Activated CD8-positive, alpha-beta memory T cell treated with anti-CD3 and anti-CD28 coated beads for 1 hour (primary cell): ENCODE measurements at places on chromosomes 1 and 21.

DNA sequence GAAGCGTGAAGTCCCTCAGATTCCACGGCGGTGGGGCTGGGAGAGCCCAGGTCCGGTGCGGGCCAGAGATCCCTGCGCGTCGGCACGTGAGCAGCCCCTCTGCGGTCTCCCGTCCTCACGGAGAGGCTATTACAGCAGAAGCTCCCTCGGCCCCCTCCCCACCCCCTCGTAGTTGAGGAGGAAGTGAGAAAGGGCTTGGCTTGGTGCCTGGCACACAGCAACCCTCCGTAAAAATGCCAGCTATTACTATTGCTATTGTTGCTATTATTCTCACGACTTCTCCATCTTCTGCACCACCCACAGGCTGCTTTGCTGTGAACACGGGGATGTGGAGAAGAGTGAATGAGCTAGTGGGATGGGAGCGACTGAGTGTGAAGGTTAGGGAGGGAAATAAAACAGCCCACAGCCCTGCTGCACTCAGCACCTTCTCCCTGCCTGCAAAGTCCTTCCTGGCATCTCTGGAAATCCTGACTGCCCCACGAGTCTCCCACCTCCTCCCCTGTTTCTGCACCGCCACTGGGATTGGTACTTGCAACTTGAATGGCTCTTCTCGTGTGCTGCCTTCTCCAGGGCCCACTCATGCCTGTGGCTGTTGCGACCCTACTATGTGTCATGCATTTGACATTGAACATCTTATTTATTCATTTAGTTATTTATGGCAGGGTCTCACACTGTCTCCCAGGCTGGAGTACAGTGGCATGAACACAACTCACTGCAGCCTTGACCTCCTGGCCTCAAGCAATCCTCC lies 26.6 kb downstream of the ZBTB18 start:
- DNase-seq: no peak

DNA sequence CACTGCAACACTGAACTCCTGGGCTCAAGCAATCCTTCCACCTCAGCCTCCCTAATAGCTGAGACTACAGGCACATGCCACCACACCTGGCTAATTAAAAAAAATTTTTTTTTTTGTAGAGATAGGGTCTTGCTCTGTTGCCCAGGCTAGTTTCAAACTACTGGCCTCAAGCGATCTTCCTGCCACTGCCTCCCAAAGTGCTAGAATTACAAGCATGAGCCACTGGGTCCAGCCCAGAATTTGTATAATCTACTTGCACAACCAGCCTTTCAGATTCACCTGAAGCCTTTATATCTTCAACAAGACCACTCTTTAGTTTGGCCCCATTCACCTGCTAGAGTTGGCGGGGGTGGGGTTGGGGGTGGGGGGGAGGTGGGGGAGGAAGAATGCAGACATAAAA lies 181.7 kb upstream of the LMO4 start:
- DNase-seq: no peak

- DNase-seq: no peak
Measured at GRCh38 chr21:35561116-35561515, 499.2 kb downstream of the SETD4 start.

DNA sequence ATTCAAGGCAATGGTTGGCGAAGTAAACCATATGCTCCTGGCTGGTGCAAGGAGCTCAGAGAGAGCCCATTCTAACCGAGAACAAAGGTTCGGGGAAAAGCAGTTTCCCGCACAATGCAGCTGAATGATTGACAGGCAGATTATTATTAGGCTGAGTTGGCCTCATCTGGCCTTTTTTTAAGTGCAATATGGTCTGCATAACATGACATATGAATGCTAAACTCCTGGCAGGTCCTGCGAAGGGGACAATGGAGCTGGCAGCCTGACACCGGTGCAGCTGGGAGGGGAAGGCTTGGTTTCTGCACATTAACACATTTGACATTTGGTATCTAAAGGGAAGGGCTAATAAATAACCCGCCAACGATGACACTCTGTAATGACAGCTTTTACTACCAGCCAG lies 92.0 kb downstream of the MIS18A start:
- DNase-seq: no peak

DNA sequence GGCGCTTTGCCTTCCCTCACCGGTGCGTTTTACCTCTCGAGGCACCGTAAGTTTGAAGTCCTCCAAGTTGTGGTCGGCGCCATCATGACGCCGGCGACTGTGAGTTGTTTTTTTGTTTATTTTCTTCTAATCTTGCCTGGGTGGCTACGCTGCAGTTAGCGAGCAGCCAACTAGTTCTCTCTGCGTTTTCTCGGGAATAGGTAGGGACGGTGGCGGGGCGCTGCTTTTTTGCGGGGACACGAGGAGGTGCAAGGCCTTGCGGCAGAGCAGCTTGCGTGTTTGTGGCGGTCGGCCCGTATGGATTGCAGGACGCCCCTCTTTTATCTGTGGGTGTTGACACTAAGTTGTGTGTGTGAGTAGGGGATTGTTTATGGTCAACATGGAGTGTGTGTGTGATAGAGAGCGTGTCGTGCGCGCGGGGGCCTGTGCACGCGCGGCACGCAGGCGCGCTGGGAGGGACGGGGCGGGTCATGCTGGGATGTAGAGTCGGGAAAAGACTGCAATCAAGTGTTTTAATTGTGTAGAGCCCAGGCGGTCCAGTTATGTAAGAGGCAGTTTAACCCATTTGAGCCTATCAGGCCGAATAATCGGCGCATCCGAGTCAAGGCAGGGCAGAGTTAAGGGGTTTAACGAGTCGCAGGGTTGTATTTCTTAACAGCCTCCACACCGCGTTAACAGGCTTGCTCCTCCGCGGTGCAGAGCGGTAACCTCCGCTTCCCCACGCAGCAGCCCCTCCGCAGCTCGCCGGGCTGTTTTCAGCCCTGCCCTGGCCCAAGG lies 1.2 kb upstream of the NEGR1 start:
- DNase-seq: no peak

- DNase-seq: no peak
Measured at GRCh38 chr1:172547071-172547470, 14.1 kb downstream of the SUCO start.

DNA sequence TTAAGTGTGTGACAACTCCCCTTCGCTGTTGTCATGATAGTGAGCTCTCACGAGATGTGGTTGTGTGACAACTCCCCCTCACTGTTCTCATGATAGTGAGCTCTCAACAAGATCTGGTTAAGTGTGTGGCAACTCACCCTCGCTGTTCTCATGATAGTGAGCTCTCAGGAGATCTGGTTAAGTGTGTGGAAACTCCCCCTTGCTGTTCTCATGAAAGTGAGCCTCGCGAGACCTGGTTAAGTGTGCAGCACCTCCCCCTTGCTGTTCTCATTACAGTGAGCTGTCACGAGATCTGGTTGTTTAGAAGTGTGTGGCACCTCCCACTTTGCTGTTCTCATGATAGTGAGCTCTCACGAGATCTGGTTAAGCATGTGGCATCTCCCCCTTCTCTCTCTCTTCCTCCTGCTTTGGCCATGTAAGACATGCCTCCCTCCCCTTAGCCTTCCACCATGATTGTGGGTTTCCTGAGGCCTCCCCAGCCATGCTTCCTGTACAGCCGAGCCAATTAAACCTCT lies 25.1 kb upstream of the LSS start:
- DNase-seq: no peak

GRCh38 chr21:45894906-45895777 lies 86.4 kb upstream of the COL6A1 start:
- no peak for DNase-seq

GRCh38 chr1:154193821-154194220 lies 1.9 kb upstream of the TPM3 start:
- no peak for DNase-seq

DNA sequence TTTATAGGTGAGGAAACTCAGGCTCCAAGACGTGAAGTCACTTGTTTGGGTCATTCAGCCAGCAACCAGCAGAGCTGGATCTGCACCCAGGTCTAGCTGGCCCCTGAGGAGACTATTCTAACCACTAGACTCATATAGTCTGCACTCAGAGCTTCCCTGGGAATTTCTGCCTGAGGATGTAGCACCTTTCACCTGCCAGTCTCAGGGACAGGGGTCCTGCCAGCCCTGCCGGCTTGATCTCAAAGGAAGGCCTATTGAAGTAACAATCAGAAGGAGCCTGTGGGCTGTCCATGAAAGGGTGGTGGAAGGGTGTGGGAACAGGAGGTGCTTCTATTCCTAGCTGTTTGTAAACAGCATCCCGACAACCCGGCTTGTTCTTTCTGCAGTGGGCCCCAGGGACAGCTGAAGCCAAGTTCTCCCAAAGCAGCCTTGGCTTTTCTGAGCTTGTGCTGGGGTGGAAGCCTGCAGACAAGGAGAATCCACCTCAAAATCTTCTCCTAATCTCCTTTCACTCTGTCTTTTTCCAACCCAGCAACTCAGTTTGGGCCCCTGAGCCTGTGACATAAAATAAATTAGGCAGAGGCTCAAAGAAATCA lies 7.8 kb downstream of the LMOD1 start:
- DNase-seq: no peak

DNA sequence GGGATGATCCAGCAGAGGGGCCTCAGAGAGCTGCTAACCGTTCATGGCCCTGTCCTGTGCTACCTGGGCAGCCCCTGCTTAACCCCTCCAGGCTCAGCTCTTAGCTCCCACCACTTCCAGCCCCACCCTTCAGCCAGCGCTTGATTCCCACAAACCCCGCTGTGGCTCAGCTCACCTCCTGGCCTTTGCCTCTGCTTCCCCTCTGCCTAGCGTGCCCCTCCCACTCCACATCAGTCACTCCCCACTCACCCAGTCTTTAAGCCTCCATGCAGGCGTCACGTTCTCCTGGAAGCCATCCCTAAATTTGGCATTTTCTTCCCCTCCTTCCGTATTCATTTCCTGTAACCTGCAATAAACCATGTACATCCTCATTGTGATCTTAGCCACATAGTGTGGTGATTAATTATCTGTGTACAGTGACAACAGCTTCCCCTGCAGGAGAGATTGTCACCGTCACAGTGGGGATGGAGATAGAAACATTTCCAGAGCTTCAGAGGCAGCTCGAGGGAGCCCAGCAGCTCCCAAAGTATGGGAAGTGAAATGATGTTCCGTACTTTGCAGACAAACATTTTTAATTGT lies 65.5 kb downstream of the EPHB2 start:
- no peak for DNase-seq

DNA sequence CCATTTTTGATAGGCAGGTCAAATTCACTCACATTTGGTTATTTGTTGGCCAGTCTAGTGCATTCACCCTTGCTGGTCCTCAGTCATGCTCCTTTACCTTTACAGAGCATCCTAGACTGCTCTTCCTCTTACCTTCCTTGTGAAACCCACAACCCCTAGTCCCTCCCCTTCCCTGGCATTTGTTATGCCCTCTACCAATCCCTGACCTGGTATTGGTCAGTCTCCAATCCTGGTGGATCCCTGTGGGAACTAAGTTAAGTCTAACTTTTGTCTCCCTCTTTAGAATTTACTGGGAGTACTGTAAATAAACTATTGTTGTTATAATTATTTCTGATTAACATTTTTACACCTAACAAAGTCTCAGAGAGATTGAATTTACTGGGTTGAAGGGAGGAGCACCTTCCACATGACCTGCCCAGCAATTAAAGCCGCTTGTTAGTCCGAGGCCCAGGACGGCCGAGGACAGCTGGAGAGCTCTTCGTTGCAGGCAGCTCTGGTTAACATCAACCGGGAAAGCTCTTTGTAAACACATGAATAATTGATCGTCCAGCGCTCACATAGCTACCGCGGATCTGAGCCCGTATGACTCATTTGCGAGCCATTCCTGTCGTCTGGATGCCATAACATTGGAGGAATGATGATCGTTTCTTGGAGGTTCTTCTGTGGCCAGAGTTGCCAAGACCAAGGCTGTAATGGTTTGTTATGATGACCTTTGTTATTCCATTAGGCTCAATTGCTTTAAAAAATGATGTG lies 31.9 kb downstream of the MTARC1 start:
- no peak for DNase-seq

- DNase-seq: no peak
Measured at GRCh38 chr1:11067716-11068599, 8.1 kb upstream of the SRM start.

DNA sequence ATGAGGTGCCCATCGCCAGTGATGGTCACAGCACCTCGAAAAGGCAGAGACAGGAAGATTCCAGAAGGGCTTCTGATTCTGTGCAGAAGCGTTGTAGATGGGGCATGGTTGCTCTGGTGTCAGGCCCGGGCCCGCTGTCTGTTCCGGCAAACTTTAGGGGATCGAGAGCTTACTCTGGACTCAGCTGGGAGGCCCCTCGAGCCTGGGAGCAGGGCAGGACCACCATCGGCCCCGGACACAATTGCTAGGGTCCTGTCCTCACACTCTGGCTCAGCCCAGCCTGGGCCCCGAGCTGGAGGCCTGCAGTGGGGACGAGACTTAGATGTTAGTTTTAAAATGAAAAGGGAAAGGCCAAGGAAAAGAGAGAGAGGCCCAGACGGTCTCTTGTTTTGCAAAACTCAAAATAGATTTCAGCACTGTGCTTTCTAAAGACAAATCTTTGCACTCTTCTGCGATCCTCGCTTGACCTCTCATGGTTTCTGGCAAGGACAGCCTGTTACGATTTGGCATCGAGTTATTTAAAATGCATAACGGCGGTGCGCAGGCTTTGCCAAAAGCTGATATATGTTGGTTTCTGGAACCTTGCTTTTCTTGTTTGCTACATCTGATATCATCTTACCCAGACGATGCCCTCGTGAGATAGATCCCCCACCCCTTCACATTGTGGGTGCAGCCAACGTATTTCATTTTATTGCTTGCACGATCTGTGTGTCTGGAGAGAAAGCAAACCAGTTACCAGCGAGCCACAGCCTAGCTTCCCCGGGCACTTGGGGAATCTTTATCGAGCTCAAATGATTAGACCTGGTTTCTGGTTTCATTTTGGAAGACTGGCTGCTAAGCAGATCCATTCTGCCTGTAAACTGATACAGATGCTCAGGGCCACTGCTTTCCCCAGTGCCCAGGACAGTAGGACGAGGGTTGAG lies 58.0 kb downstream of the PRDM16 start:
- no peak for DNase-seq

GRCh38 chr1:8378981-8379470 lies 61.1 kb downstream of the SLC45A1 start:
- DNase-seq: no peak

DNA sequence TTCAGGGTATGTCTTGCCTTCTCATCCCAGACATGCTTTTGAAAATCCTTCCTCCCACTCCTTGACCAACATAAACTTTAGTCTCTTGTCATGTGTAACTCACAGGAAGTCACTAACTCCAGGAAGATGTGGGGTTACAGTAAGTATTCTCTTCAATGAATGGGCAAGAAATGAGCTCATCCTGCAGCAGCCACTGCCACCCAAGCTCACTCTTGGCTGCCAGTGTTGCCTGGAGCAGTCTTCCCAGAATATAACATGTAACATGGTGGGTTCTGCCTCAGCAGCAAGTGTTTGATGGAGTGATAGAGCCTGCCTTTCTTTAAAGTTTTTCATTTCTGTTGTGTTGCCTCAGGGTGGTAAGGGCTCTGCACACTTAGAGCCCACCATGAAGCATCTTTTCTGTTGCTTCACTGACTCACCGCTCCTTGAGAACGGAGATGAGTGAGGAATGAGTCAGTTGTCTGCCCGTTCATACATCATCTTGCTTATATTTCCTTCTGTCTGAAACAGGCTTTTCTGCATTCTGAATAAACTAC lies 187.0 kb downstream of the TPR start:
- no peak for DNase-seq
